ENCODE measurements at places on chromosomes 5 and 9.
A peak's percentile ranks its signal among the peaks of the same experiment; 100 is the strongest.

GRCh38 chr5:177472460-177473442, 683 bp downstream of the DBN1 start:
- peak; percentile 28 for DNase-seq

DNA sequence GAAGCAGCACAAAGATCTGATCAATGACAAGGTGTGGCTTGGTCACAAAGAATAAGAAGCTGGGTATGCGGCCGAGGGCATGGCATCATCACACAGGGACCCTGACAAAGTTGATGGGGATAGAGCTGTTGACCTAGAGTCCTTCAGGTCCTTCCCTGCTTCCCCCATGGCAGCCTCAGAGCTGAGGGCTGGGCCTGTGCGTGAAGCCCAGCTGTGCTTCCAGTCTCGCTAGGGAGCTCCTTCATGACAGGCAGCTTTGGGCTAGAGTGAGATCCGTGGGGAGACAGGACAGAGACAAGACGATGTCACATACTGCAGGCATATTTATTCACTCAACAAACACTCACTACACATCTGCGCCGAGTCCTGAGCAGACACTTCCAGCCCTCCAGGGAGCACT, 56.4 kb upstream of the NEURL1B start:
- DNase-seq, result no peak

GRCh38 chr5:17005107-17005828, 69.2 kb upstream of the MYO10 start:
- DNase-seq, result no peak

DNA sequence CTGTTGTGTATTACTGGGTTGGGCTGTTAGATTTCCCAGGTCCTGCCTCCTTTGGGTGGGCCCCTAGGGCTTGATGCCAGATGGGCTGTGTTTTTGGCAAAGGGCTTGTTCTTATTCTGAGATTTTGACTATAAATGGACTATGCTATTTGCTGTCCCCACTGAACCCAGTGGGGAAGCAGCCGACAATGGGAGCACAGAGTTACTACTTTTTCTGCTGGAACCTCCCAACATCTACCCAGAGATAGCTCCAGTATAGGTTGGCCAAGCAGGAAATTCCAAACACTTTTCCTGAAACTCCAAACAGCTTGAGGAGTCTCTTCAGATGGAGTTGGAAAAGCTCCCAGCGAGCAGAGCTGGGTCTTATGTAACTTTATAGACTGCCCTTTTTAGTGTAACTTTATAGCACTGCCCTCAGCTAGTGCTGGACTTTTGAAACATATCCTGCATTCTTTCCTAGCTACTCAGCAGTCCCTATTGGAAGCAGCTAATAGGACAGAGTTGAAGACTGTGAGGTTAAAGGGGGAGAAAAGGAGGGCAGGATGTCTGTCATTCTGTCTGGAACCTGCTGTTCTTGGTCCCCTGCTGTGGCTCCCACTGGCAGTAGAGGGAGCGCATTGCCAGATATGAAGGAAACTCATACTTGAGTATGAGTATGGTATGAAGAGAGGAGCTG, 21.0 kb downstream of the RUSC2 start:
- DNase-seq, result no peak

DNA sequence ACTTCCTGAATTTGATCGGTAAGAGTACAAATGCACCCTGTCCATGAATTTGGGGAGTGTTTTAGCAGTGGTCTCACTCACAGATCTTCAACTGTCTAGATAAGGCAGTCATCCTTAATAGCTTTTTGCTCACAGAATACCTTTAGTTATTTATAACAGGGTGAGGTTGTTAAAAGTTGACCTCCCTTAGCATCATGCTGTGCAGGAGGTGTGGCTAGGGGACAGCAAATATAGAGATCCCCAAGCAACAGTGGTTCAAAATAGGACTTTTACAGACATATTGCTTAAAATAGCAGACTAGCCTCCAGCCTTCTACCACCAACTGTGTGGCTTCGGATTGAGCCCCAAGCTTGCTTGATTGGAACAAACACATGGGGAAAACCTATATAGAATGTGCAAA, 724.4 kb downstream of the TLE1 start:
- DNase-seq, result no peak

- no peak for DNase-seq
Observed at GRCh38 chr5:143653256-143653655, 158.7 kb upstream of the HMHB1 start.

- DNase-seq, result no peak
Observed at GRCh38 chr5:41193456-41194205, 19.7 kb downstream of the C6 start.

DNA sequence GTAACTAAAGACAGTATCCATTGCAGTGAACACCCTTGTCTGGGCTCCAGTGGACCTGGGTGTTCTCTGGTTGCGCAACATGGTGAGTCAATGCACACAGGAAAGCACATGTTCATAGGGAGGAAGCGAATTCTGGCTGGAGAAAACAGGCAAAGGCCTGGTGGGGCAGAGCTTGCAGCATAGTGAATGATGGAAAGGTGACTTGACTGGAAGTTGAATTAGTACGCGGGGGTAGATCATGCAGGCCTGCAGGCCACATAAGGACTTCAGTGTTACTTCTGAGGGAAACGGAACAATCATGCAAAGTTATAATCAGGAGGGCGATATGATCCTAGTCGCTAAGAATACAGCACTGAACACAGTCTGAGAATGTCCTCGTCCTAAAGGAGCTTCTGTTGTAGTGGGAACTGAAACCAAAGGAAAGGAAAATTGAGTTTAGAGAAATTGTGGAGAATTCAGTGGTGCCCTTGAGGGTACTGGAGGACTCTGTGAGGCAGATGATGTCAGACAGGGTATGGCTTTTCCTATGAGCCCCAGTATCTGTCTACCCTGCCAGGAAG, 71.9 kb upstream of the RANBP3L start:
- DNase-seq, result no peak

DNA sequence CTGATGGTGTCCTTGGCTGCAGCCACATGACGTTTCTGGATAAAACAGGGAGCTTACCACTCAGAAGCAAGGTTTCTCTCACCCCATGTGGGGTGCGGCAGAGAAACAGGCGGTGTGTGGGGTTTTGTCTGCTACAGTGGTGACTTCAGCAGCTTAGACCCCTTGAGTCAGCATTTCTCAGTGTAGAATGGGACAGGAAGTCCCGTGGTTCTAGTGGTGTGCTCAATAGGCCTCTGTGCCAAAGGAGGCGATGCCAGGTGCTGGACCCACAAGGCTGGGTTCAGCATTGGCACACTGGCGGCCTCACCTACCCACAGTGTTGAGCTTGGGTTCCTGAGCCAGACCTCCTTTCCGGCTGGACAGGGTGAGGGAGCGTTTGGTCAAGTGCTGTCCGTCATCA, 125.2 kb upstream of the SMIM23 start:
- DNase-seq, result no peak

DNA sequence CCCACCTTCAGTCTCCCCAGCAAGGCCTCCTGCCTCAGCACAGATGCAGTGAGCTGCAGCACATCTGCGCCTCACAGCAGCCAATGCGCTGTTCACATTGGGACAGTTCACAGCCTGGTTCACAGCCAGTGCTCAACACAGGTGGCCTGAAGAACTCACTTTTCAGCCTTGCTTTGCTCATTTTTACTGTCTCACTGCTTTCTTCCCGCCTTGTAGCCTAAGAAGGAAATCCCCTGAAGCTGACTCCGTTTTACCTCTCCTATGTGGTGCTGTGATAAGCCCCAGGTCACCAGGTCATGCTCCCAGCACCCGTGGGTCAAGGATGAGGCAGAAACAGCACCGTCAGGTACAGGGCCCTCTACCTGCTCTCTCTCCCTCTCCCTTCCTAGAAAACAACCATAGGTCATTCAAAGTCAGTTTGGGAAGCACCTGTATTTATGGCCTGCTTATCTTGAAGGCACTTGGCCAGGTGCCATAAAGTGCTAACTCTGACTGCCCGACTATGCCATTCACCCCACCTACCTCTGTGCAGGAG, 1.1 kb downstream of the GCNT4 start:
- no peak for DNase-seq

DNA sequence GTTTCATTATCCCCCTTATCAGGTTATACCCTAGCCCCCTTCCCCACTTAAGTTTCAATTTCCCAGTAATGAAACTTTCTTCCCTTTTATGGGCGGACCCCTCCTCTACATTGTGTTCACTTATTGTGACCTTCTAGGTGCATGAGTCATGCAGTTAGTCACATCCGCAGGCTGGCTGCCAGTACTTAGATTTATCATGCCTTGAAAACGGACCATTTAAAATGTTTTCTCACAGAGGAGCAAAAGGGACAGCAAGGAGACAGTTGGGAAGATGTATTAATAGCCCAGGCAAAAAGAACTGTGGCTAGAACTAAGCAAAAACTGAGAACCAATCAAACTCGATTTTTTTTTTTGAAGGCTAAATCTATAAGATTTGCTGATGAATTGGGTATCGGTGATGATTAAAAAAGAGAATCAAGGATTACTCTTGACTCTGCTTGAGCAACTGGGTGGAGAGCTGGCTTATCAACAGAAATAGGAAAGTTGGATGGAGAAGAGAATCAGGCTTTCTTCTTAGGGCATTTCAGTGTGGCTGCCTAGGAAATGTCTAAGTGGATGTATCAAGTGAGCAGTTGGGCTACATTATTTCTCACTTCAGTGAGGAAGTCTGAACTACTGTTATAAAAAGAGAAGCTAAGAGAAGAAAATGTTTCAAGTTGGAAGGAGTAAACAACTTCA, 615.0 kb downstream of the HINT1 start:
- no peak for DNase-seq

GRCh38 chr9:479971-480350, 265.3 kb downstream of the DOCK8 start:
- no peak for DNase-seq

DNA sequence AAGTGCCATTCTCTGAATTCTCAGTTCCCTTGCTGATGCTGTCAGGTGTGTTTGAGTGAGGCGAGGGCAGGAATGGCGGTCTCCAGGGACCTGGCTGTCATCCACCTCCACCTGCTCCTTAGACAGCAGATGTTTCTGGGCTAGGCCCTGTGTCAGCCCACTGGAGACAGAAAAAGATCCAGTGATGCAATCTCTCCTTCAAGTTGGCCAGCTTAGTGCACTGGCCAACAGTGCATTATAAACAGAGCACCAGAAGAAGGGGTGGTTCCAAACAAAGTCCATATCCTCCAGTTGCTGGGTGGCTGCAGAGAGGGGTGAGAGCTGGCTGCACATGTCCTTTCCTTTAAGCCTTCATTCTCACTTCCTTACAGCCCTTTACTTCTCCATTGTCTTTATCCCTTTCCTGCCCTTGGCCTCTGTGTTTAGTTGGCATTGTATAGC, 26.5 kb downstream of the NANS start:
- DNase-seq, result no peak

DNA sequence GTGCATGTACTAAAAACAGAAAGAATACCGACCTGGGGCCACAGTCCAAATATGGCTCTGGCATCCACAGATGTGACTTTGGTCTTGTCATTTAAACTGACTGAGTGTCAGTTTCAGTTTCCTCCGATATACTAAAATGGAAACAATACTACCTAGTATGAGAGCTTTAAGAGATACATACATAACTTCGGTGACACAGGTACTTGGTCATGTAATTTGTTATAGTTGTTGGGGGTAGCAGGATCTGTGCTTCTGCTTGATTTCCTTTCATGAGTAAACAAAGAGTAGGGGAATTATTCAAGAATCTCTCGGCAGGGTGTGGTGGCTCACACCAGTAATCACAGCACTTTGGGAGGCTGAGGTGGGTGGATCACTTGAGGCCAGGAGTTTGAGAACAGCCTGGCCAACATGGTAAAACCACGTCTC, 32.1 kb downstream of the MTMR12 start:
- no peak for DNase-seq

GRCh38 chr9:362561-363273, 148.1 kb downstream of the DOCK8 start:
- no peak for DNase-seq

DNA sequence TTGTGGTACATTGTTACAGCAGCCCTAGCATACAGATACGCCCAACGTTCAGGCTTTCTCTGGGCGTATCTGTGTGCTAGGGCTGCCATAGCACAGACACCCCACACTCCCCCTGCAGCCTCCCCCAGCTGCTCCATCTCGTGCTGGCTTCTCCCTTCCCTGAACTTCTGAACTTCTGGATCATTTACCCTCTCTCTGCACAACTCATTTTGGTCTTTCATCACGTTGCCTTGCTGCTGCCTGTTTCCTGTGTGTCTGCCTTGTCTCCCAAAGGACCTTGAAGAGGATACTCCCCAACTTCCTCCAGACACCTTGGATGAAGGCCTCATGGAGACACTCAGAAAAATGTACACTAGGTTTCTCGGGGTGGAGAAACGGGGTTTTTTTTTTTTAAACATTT, 37.3 kb downstream of the SLIT3 start:
- no peak for DNase-seq

- no peak for DNase-seq
Observed at GRCh38 chr5:107518190-107518589, 152.5 kb downstream of the EFNA5 start.

DNA sequence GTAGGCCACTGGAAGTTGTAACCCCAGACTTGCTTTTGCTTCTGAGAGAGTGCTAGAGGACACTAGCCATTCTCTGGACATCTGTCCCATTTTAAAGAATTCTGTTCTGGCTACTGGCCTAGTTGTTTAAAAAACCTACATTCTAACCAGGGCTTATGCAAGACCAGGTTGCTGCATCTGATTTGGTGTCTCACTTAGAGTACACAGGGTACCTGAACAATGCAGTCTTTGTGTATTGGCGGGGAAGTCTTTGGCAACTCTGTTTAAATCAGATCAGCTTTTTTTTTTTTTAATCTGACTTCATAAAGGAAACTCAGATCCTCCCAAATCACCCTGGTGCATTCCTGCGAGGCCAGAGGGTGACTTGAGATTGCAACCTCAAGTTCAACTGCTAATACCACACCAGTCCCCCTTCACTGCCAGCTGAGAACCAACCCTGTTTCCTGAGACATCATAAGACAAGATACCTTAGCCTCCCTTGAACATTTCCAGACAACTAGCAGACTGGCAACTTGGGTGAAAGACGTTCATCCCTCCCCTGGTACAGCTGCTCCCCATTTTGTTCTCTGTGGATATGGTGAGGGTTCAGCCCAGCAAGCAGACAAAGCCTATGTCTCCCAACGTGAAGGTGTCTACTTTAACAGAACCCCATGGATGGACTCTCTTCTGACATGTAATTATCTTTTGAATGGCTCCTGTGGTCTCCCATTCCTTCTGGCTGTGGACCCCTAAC, 27.0 kb downstream of the SKP1 start:
- DNase-seq, result no peak

DNA sequence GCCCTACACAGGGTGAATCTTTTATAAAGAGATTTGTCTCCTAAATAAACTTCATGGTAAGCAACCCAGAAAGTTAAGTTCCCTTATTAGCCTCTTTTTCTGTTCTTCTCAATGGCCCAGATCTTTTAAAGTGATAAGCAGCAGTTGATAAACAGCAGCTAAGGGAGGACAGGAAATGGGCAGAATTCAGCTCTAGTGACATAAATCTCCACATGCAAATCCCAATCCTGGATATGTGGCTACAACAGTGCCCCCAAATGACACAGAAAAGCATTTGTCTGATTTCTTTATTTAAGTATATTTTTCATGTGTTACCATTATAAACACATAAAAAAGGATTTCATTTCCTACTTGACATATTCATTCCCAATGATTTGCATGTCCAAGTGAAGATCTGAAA, 199.0 kb downstream of the DTWD2 start:
- DNase-seq, result no peak

- DNase-seq, result no peak
Observed at GRCh38 chr5:175230299-175230698, 213.7 kb downstream of the DRD1 start.

- no peak for DNase-seq
Observed at GRCh38 chr9:93305497-93306020, 121.6 kb downstream of the WNK2 start.

All from T-helper 22 cell (primary cell).